Stomach (tissue), 19 donors: ENCODE measurements at places on chromosomes 2 and 18. TPM values are rescaled to one million over a fixed set of nuclear protein-coding genes. Genes with fewer than 3 reads are reported as not detected.

- no peak for DNase-seq
Measured at GRCh38 chr18:21858544-21858943, 118.0 kb downstream of the MIB1 start.

DNA sequence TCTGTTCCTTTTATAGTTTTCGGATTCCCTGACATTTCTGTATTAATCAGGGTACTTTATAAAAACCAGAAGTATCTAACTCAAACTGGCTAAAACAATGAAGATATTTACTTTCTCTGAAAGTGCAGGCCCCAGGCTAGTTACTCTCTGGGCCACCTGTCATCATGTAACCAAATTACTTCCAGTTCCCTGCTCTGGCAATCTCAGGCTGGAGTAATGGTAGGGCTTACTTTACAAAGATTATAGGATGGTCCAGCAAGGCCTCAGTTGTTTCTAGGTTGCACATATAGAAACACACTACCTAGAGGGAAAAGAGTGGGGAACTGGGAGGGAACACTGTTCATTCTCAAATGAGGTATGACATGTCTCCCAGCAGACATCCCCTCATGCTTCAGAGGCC, 74.8 kb downstream of the CHST9 start:
- peak; percentile 10 for DNase-seq

GRCh38 chr18:44579028-44579702, 101.5 kb upstream of the SETBP1 start:
- DNase-seq: no peak

- no peak for DNase-seq
Measured at GRCh38 chr2:118687192-118687591, 160.3 kb downstream of the EN1 start.

GRCh38 chr2:189580241-189580651, 340 bp downstream of the SLC40A1 start:
- peak; percentile 66 for DNase-seq

DNA sequence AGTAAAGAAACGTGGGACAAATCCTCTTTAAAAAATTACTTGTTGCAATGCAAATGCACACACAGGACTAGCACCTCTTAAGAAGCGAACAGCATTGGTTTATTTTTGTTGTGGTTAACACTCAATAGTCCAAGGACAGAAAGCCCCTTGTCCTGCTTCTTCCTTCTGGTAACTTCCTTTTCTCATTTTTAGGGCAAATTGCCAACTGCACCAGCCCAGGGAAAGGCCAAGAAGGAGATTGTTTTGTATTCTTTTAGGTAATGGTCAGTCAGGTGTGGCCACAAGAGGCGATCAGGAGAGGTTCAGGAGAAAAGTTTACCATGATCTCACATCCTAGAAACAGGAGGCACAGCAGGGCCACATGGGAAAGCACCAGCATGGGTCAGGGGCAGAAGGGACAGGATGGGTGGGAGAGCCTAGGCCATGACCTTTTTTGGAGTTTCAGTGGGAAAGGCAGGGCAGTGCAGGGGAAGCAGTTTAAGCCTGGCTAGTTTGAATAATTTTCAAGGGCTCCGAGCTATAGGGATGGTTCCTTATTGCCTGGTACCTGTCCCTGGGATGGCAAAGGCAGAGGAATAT, 73.0 kb downstream of the CHRNA1 start:
- DNase-seq: no peak

DNA sequence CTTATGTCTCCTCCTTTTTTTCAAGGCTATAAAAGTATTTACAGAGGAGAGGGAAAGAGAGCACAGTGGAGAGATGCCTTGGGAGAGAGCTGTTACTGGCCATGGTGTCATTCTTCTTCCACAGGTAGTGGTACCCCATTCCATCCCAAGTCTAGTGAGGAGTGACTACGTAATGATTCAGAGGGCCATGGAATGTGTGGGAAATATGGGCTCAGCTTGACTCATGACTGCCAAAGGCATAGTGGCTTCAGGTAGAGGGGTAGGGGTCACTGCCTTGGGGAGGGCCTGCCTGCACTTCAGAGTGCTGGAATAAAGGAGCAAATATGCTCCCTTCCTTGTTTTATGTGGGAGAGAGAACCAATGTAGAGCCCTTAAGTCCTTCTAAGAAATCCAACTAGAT, 620.6 kb downstream of the IRS1 start:
- DNase-seq: no peak

DNA sequence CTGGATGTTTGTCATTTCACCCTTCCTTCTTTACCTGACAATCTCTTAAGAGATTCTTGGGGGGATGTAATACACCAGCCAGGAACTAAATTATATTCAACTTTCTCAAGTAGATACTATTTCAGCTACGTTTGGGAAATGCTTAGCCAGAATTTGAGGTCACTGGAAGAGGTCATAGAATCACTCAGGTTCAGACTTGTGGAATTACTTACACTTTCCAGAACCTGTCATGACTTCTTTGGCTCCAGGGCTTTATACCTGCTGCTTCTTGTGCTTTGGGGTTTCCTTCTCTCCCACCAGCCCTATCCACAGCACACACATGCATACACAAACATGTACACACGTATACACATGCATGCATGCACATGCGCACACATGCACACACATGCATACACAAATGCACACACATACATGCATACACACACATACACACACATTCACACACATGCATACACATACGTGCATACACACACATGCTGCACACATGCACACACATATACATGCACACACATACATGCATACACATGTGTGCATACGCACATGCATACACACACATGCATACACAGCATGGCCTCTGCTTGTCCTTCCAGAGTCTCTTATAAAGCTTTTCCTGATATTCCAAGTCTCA, 23.5 kb upstream of the ANXA4 start:
- no peak for DNase-seq

The SH2D6 gene
- 2.2 TPM for total RNA-seq

- no peak for DNase-seq
Measured at GRCh38 chr2:96264086-96264485, 1.7 kb downstream of the TMEM127 start.

DNA sequence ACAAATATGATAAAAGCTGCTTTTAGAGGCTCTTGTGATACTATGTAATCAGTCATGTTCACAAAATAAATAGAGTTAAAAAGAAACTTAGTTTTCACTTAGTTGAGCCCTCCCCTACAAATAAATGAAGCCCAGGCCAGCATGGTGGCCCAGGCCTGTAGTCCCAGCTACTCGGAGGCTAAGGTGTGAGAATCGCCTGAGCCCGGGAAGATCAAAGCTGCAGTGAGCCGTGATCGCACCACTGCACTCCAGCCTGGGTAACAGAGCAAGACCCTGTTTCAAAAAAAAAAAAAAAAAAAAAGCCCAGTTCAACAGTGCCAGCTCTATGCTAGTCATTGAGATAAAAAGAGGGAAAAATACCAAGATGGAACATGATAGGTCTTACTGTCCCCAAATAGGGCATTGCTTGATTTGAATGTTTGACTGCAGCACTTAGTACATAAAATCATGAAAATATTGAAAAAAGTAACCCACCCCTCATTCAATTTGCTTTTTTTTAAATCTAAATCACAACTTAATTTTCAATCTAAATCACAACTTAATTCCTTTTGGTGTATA, 1.5 kb downstream of the ASNSD1 start:
- no peak for DNase-seq

- DNase-seq: no peak
Measured at GRCh38 chr2:120814352-120814751, 78.7 kb downstream of the GLI2 start.

The RFTN2 gene
- 0.58 TPM for total RNA-seq
